Tibial artery (tissue), 4 donors: ENCODE measurements at places on chromosomes 2 and 18.

DNA sequence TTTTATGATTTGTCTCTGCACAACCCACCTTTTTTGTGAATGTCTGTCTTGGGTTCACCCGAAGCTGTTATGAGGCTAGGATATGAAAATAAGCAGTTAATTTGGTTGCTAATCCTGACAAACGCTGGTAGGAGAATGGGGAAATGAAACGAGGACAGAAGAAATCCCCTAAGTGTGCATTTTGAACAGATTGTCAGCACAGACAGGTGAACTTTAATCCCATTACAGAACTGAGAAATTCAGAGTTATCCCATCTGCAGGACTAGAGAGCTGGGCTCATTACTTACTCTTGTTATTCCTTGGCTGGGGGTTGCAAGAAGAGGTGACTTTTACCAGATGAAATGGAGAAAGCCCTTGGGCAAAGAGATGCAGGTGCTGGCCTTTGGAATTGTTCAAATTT is 123.3 kb upstream of the NYAP2 start:
- no peak for DNase-seq

- no peak for DNase-seq
Observed at GRCh38 chr2:144469798-144470197, 50.1 kb downstream of the ZEB2 start.

- no peak for DNase-seq
Observed at GRCh38 chr2:113273027-113273551, 5.6 kb downstream of the PAX8 start.

DNA sequence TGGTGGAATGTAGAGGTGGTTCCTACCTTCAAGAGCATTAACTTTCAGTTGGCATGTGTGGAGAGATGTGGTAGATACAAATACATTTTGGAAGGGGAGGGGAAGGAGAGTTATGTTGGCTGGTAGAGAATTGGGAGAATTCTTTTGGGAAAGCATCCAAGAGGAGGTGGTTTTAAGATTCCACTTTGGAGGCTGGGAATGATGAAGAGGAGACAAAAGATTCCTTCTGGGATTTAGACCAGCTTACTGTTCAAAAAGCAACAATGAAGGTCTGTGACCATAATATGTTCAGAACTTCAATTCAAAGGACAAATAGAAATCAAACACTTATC is 120.8 kb upstream of the FOSL2 start:
- DNase-seq, result no peak

- no peak for DNase-seq
Observed at GRCh38 chr2:235191978-235192377, 240.2 kb downstream of the SH3BP4 start.

DNA sequence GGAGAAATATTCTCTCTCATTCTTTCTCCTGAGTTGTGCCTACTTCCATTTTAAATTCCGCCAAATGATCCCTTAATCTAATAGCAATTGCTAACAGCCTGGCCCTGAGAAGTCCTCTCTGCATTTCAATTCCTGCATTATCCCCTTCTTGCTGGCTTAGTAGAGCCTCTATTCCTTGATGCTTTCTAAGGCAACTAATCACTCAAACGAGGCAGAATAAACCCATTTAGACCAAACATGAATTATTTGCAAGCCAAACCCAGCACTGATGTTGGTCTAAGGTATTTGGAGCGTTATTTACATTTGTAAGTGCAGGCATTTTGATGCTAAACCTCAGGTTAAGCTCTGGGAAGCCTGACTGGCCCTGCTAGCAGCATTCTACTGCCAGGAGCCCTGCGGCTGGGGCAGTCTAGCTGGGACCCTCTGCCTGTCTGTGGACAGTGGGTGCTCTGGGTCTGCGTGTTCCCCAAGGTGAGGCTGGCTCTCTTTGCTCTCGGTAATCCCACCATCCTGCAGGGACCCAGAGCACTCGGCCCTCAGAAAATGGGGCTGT is 173.1 kb upstream of the HS6ST1 start:
- no peak for DNase-seq

DNA sequence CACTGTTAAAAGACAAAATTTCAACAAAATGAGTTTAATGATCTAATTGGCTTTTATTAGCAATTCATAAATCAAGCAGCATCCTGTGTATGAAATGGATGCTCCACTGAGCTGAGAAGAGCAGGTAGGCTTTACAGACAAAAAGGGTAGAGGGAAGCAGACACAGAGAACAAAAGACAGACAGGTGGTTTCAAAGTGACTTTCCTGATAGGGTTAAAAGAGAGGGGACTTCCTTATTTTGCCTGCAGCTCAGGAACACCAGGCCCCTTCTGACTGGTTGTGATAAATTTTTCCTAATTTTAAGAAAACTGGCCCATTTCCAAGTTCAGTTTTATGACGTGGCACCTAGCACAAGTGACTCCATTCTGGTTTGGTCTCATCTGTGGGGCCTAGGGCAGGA is 11.9 kb downstream of the TEX51 start:
- no peak for DNase-seq

DNA sequence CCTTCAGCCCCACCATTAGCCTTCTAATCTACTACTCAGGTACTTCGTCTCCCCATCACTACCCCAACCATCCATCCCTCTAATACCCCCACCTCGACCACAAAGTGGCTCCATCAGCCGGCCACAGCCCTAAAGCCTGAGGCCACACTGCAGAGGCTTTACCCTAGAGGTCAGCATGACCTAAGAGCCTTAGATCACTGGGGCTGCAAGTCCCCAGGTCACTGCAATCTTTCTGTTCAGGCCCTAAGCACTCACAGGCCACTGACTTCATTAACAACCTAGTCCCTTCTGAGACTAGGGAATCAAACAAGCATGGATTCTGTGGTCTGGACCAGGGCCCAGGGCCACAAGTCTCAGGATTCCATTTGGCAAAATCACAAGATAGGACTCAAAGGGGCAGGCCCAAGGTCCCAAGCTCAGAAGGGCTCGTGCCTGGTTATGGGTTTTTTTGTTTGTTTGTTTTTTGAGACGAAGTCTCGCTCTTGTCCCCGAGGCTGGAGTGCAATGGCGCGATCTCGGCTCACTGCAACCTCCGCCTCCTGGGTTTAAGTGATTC is 37.0 kb upstream of the PKDCC start:
- no peak for DNase-seq
